Renal cortex interstitium (tissue), 15 donors: ENCODE measurements at places on chromosomes 11 and 22.

DNA sequence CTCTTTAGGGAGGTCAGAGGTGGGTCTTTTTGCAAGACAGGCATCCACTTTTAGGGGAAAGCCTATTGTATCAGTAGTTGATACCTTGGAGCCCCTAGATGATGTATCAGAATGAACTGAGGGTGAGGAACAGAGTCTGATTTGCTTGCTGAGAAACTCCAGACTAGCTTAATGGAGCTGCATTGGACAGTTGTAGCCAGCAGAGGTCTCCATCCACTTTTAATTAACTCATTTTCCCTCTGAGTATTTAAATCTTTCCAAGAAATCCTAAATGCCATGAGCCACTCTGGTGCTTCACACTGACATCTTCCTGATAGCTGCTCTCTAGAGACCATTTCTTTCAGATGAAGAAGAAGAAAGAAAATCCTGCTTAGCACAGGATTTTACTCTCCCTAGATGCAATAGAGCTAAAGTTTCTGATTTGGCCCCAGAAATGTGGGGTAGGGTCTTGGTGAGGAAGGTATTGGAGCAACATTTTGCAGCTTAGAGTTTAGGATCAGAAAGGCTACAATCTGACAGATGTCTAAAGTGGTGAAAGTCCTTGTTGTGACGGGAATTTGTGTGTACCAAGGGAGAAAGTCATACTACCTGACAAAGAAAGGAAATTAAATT, 38.0 kb downstream of the EXT2 start:
- DNase-seq = peak; percentile 31

- DNase-seq = no peak
Measured at GRCh38 chr11:65428578-65429067, 6.0 kb downstream of the NEAT1 start.

GRCh38 chr11:44096360-44097185, 1.1 kb downstream of the EXT2 start:
- no peak for DNase-seq

DNA sequence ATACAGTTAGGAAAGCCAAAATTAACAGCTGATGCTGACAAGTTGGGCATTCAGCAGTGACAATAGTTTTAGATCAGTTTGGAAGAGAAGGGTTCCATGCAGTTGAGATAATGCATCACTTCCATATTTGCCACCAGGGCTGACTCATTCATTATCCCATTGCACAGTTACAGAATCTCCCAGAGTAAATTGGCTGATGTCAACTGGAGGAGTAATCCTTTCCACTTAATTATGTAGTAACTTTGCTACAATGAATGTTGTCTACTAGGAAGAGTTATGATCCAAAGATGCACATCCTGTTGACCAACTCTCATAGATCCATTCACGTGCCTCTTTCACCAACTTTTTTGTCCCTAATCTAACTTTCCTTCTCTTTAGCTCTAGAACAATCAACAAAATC, 123.3 kb upstream of the LUZP2 start:
- DNase-seq = no peak

DNA sequence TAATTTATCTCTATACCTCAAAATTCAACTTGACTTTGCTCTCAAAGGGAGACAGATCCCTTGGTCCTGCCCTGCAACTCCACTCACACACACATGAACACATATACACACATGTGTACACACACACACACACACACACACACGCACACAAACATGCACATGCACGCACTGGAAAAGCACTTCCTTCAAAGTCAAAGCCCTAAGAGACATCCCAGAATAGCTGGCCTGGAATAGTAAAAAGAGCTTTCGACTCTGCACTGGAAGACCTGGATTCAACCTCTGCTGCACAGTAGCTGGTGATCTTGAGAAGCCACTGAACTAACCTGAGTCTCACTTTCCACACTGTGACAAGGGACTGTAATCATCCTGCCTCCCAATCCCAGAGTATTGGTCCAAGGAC, 26.8 kb downstream of the TENM4 start:
- no peak for DNase-seq

DNA sequence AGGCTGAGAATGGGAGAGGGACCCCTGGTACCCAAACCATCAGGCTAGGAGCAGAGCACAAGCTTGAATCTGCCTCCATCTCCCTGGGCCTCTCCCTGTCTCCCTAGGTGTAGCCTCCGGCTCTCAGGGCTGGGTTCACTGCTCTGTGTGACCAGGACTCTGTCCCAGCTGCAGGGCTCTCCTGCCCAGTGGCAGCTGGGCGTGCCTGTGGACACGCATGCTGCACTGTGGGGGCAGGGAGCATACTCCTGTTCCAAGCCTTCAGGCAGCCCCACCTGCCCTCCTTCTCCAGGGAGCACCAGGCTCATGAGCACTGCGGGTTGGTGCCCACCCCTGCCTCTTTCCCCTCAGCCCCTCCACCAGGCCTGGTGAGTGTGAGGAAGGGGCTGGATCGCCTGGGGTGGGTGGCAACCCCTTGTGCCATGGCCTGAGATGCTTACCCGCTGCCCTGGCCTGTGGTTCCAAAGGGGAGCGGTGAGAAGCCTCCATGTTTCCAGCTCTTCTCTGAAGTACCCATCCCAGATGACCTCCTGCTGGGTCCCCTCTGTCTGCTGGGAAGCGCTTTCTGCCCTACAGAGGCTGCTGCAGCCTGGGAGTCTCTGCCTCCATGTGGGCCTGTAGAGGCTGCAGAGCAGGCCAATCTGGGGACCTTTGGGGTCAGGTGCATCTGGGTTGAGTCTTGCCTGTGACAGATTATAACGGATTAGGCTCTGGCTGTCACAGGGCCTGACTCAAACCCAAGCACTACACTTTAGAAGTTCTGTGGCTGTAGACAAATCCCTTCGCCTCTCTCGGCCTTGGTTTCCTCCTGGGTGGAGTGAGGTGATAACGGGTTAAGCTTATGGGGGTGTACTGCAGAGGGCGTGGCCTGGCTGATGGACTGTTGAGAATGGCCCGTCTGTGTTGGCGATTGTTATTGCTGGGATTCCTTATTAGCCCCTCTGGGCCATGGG, 43.7 kb downstream of the WNT11 start:
- DNase-seq = peak; percentile 33

GRCh38 chr11:99814021-99814420, 793.3 kb downstream of the CNTN5 start:
- DNase-seq = no peak

DNA sequence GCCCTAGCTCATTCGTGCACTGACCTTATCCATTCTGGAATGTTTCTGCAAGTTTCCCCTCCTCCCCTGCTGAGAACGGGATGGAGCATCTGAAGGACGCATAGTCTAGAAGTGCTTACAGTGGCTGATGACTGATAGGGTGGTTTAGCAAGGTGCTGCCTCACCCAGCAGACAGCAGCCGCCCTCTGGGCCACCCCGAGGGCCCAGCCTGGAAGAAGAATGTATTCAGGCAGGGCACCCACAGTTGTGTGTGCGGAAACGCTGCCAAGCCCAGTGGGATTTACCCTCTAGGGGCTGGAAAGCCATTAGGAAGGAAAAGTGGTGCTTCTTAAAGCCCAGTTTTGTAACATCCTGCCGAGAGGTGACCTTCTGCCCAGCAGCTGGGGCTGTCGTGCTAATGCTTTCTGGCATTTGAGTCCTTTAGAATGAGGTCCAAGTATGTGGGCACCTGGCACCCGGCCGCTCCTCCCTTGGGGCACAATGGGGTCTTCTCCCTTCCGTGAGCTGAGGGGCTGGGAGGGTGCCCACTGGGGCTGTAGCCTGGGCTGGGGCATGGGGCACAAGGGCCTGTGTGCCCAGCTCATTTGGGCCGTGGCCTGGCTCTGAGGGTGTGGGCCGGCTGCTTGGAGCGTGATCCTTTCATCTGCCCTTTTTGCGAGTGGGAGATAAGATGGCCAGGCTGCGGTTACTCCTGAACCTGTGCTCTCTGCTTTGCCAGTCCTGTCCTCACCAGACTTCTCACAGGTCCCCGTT, 14.4 kb downstream of the FBLN1 start:
- no peak for DNase-seq

- no peak for DNase-seq
Measured at GRCh38 chr22:49633010-49633324, 194.7 kb downstream of the BRD1 start.

DNA sequence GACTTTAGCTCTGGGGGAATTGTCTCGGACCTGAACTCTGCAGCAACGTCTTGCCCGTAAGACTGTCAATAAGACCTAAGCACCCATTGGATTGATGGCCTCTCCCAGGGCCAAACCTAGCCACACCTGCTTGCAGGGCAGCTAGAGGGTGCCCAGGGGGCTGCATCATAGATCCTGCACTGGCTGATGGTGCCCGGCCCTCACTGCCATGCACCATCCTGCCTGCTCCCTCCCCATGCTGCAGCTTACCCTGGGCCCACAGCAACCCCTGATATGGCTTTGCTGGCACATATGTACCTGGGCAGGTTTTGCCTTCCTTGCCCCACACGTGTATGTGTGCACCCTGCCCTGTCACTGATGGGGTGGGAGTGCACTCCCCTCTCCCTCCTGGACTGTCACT, 8.9 kb upstream of the BBOX1 start:
- no peak for DNase-seq

GRCh38 chr11:130490682-130491449, 42.4 kb downstream of the ADAMTS15 start:
- DNase-seq = no peak

DNA sequence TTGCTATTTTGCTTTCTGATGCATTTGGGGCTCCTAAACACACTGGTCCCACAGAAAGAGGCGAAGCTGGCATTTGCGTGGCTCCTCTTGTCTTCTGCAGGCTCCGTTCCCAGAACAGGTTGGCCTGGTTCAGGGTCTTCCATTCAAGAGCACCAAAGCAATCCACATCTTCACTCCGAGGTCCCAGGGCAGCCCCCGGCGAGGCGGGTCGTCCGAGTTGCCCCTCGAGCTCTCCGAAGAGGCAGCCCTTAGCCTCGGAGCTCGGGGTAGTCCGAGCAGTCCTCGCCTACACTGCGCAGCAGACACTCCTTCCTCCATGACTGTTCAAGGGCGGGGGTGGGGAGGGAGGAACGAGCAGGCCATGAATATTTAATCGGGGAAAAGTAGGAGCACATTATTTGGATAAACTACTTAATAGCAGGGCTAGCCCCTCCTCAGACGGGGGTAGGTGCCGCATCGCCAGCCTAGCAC, 321.3 kb downstream of the BLID start:
- no peak for DNase-seq
